ENCODE measurements at places on chromosomes 5 and 9.

DNA sequence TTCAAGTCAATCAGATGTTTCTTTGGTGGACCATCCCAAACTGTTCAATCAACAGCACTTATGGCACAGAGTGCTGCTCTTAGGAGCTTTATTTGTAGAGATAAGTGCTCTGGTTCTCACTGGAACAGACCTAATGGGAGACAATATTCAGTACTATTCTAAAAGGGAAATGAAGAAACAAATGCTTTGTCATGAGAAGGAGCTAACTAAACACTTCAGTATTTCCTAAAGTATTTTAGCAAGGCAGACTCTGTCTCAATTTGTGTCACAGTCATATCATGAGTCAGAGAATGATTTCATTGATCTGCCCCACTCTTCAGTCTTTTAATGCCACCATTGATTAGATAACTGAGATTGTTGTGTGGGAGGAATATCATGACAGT lies 175.3 kb downstream of the SLF1 start:
- no peak for DNase-seq

GRCh38 chr5:159156426-159157238 lies 52.7 kb downstream of the RNF145 start:
- no peak for DNase-seq

DNA sequence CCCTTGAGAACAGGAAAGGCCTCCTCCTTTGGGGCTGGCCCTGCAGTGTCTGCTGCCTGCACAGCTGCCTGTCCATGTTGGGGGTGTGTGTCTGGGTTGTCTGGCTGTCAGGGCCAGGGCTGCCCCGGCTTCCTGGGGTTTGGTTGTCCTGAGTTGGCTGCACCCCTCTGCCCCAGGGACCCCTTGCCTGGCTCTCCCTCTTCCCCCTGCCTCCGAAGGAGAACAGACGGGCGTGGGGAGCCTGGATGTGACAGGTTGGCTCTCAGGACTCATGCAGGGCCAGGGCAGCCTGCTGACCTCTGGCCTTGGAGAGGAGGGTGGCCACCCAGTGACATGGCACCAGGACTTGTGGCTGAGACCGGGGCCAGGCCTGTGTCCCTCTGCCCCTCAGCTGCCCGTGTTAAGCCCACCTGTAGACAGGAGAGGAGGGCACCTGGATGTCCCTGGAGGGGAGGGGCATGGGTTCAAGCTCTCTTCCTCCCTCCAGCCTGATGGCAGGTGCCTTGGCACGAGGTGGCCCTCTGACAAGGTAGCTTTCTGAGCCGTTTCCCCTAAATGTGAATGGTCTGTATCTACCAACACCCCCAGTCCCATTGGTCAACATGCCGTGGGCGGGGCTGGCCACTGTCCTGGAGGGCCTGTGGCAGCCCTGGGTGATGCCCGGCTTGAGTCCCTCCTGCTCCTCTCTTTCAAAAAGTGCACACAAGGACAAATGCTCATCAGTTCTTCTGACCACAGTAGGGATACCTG lies 34.9 kb downstream of the WNK2 start:
- no peak for DNase-seq

DNA sequence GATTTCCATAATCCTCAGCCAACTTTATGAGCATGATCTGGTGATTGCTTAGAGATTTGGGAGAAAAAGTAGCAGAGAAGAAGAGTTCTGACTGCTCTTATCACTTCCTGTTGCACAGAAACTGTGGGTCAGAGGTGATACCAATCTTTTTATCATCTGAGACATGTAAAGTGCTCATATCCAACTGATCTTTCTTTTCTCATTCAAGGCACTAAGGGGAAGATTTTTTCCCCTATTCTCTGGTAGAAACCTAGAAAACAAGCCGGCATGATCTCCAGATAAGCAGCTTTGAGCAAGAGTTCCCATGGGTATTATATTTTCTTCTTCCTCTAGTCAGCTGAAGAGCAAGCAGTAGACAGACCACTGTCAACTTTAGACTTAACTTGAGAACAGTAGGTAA lies 29.0 kb upstream of the GPR150 start:
- DNase-seq: no peak

- DNase-seq: no peak
Observed at GRCh38 chr5:67416133-67416937, 219.7 kb upstream of the CD180 start.

DNA sequence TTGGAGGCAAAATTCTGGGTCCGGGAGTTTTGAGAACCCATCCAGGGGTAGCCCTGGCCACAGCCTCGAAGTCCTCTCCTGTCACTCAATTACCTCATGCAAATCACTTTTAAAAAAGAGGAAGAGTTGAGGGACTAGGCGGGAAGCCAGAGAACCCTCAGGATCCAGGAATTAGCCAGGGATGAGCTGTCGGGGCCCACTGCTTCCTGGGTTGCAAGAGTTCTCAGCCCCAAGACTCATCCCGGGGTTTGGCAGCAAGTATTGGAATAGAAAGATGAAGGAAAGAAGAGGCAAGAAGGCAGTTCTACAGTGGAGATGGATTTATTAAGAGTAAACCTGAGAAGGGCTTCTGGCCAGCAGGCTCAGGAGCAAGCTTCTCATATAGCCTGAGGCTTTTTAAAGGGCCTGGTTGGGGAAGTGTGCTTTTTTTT lies 25.6 kb downstream of the C9orf50 start:
- no peak for DNase-seq

- DNase-seq: no peak
Observed at GRCh38 chr5:141351591-141351990, 1.7 kb downstream of the PCDHGB1 start.

- DNase-seq: no peak
Observed at GRCh38 chr5:96243203-96243602, 189.8 kb downstream of the PCSK1 start.

DNA sequence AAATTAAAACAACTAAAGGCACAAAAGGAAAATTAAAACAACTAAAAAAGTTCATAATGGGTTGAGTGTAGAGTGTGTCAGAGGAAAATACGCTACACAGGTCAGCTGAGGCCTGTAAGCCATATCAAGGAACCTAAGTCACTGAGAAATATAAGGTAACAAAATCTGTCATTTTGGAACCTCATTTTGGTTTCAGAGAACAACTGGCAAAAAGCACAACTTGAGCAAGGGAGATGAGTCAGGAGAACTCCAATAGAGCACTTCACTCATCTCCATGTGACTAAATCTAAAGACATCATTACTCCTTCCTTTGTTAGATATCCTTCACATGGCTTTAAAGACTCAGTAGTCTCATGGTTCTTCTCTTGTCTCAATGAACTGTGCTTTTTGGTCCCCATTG lies 269.4 kb upstream of the POU5F2 start:
- no peak for DNase-seq
